AG04450 (cell line): ENCODE measurements at places on chromosomes 11 and 22. TPM values are rescaled to one million over a fixed set of nuclear protein-coding genes. Genes with fewer than 3 reads are reported as not detected.

DNA sequence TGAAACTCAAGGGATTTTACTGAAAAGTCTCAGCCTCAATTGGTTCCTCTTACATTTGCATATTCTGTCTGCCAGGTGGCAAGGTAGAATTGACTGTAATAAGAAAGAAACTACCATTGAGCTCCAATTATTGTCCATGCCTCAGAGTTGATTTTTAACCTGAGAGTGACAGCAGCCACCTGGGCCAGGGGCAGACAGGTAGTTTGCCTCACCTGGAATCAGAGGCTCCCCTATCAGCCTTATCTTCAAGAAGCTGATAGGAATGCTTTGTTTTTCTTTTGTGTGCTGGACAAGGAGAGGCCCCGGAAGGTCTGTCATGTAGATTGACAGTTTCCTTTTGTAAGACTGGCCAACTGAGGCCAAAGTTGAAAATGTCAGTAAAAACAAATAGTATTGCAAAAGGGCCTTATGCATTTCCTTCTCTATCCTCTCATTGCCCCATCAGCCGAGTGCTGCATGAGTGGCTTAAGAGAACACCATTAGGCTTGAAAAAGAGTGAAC is 34.1 kb downstream of the CD44 start:
- DNase-seq: no peak

DNA sequence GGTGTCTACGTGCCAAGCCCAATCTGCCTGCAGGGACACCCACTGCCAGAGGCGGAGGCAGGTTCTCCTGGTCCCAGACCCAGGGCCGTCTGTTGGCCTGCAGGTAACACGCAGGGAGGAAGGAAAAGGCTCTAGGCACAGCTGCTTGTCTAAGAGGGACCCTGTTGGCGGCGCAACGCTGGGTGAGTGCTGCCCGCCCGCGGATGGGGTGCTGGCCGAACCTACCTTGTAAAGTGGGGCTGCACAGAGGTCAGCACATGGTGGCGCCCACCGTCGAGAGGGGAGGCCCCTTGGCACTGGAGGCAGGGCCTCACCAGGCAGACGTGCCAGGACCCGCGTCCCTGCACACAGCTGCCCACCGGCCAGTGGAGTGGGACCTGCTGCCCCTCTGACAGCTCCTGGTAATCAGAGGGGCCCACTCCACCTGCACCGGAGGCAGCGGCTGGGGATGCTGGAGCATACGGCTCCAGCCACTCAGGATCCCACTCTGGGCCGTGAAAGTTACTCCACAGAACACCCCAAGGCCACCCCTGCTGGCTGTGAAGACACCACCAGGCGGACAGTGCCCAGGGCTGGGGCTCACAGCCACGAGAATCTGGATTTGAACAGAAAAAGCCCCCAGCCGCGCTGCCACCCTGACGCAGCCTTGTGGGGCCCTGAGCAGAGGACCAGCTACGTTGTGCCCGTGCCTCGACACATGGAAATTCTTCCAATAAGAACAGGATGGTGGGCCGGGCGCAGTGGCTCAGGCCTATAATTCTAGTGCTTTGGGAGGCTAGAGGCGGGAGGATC is 24.0 kb downstream of the TBX1 start:
- DNase-seq: no peak

DNA sequence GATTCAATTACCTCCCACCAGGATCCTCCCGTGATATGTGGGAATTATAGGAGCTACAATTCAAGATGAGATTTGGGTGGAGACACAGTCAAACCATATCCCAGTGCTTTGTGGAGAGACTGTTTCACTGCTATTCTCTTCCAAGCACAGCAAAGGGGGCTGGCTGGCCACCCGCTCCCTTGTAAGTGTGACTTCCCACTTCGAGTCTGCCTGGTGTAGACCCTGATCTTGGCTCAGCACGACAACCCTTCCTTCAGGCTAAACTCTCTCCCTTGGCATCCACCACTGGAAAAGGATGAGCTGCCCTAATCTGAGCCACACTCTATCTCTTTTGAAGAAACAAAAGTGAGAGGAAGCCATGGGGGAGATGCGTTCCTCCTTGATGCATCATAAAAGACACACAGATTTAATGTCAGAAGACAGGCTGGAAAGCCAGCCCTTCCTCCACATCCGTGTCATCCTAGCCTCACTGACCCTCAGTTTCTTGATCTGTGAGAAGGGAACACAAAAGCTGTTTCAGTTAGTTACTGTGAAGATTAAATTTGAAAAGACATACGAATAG is 64.7 kb upstream of the CDON start:
- DNase-seq: no peak

DNA sequence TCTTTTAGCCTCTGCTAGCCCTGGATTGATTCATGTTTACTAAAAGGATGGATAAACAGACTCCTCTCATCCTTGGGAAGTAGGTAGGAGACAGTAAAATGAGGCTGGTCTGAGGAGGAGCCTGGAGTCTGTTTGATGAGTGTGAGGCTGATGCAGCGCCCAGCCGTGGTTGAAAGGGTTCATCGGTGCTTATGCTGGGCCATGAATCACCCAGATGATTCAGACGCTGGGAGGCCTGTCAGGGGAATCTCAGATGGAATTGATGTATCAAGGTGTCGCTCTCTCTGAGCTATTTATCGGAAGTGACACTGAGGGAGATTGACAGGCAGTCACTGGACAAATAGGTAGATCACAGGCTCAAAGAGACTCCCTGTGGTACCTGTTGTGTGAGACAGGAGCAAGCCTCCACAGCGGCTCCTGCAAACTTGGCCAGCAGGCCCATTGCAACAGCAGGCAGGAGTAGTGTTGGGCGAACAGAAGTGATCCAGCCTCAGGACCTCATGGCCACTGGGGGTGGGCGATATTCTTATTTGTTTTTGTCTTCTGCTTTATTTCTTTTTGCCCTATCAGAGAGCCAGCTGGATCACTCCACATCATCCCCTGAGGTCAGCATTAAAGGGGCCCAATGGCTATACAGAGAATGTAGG is 109.9 kb upstream of the CADM1 start:
- peak; percentile 59 for DNase-seq

- no peak for DNase-seq
Measured at GRCh38 chr11:72525466-72525865, 91.1 kb upstream of the CLPB start.

DNA sequence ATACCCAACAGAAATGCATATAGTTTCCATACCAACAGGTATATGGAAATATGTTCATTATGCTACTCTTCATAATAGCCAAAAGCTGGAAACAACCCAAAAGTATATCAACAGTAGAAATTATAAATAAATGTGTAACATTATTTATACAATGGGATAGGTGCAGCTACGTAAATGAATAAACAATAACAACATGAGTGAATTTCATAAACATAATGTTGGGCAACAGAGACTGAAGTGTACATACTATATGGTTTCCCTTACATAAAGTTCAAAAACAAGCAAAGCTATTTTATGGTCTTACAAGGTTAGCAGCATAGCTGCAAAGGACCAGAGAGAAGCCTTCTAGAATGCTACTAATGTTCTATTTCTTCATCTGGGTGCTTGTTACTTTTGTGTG is 305.0 kb downstream of the INSC start:
- no peak for DNase-seq

DNA sequence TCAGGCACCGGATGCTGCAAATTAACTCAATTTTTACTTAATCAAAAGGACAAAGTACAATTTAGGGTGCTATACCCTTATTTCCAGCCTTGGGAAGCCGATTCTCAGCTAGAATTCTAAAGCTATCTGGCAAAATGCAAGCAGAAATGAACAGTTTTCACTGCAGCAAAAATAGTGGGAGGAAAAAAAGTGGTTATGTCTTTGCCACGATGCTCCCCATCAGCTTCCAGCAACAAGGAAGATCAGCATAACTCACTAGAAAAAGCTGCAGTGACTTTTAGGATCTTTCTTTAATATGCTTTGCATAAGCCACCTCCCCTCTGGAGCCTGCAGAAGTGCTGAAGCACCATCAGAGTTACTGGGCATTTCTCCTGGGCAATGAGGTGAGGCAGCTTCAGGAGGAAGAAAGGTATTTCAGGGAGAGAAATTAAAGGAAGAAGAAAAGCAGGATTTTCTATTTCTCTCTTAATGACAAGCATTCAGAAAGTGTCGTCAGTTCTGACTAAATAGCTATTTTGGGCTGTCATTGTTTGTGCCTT is 702.9 kb downstream of the DLG2 start:
- no peak for DNase-seq

DNA sequence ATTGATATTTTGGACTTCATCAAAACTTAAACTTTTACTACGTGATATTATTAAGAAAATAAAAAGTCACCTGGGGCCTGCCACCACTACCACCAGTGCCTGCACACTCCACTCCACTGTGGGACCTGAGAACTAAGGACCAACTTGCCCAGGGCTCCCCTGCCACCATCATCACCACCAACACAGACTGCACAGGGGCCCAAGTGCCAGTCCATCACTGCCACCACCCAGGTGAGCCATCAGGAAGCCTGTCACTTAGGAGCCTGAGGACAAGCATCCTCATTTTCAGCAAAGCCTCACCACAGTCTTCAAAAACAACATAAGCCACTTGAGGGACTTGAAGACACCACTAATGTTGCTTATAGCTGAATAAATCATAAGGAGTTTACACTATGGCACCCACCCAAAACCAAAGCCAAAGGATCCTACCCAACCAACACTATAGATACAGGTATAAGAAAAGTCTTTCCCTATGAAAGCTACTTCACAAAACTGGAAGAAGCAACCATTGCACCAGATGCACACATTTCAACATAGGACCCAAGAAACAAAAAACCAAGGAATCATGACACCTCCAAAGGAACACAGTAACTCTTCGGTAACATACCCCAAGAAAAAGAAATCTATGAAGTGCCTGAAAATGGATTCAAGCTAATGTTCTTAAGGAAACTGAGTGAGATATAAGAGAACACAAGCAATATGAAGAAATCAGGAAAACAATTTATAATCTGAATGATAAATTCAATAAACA is 73.6 kb upstream of the GNAZ start:
- no peak for DNase-seq

- no peak for DNase-seq
Measured at GRCh38 chr11:113286509-113287497, 27.6 kb upstream of the TTC12 start.

DNA sequence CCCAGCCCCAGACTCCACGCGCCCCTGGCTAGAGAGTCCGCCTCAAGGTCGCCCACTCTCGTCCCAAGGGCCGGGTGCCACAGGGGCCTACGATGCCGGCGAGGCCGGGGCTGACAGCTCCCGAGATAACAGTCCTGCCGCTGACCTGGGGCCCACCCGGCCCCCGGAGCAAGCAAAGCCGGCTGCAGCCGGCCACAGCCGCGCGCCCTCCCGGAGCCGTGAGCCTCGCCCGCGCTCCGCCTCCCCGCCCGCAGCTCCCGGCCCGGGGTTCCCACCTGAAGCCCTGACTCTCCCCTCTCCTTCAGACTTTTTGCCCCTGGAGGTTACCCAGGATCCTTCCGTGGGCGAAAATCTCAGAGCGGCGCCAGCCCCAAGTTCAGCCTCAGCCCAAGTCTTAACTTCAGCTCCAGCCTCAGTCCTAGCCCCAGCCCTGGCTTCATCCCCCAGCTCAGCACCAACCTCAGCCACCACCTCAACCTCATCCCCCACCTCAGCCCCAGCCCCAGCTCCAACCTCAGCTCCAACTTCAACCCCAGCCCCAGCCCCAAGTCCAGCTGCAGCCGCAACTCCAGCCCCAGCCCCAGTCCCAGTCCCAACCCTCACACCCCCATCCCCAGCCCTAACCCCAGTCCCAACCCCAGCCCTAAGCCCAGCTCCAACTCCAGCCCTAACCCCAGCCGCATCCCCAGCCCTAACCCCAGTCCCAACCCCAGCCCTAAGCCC is 1.7 kb downstream of the KLHDC7B start:
- no peak for DNase-seq

GRCh38 chr11:71499546-71499945 is 27.5 kb upstream of the KRTAP5-7 start:
- DNase-seq: no peak

DNA sequence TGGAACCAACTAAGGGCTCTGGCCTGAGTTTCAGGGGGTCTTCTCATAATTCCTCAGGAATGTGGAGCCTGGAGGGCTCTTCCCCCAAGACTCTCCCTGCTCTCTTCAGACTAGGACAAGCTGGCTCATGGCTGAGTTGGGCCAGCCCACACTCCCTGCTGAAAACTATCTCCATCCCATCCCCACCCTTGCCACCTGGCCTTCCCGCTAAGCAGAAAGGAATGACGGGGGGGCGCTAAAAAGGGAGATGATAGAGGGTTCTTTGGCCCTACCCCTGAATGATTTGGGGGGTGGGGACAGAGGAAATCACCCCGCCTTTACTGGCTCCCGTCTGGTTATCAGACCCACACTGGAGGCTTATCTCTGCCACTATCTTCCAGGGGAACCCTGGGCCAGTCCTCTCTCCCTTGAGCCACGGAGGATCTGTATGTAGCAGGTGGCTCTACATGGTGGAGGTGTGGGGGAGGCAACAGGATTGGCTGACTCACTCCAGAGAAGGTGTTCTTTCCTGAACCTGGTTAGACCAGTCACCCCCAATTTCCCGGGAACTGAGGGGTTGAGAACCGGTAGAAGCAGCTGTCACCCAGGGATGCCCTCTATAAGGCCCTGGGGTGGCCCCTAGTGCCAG is 5.7 kb downstream of the SMTN start:
- DNase-seq: no peak

DNA sequence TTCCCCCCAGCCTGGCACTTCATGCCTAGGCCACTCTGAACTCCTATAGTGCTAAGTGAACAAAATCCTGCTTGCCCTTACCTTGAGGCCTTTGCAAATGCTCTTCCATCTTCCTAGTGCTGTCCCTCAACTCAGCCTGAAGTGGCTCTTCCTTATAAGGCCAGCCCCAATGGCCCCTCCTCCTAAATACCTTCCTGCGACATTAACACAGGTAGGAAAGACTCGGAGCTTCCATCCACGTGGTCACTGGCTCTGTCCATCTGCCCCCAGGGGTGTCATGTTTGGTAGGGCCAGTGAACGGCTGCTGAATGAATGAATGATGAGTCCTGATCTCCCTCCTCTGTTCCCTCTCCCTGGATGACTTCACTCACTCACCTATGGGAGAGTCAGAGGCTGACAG is 4.2 kb downstream of the PDE2A start:
- no peak for DNase-seq

- no peak for DNase-seq
Measured at GRCh38 chr11:69499186-69499917, 17.9 kb downstream of the LINC01488 start.

DNA sequence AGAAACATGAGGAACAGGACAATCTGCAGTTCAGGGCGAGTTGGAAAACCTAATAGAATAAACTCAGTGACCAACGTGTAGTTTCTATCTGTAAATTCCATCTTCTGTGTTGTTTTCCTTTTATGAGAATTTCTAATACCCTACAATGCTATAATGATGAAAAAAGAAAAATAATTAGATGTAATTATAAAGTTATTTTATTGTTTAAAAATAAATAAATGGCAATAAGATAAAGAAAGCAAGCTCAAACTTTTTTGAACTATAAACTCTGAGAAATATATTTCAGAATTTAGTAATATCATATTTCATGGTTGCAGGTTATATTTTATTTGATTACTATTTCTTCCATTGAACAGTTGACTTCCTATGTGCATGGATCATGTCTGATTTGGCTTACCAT is at the start of gene OR5I1:
Gene OR5I1 (minus strand): TSS at position 101 of the 400 bp plus-strand sequence. CDS start 0 bp downstream, at position 101.
- no peak for DNase-seq

Gene TRIM66
- polyA plus RNA-seq: 4.2 and 6.3 TPM in 2 replicates

Gene TTC9C
- 32.2 and 32.5 TPM in 2 replicates for polyA plus RNA-seq

Gene GLYAT
- not detected in 2 replicates for polyA plus RNA-seq

Gene RTN4RL2
- 0.11 and 0.45 TPM in 2 replicates for polyA plus RNA-seq

Gene GLYATL1
- 0.29 and 0.30 TPM in 2 replicates for polyA plus RNA-seq

Gene MUC2
- polyA plus RNA-seq: not detected in 2 replicates

Gene SEPTIN3
- 0.22 and 0.24 TPM in 2 replicates for polyA plus RNA-seq

Gene TEX12
- 0.19 TPM in 1 of 2 replicates, not detected in the other for polyA plus RNA-seq
